ENCODE measurements at places on chromosomes 2 and 18.
A peak's percentile ranks its signal among the peaks of the same experiment; 100 is the strongest.

GRCh38 chr18:67525328-67526099 is 9.0 kb upstream of the DSEL start:
- DNase-seq = peak; percentile 82

DNA sequence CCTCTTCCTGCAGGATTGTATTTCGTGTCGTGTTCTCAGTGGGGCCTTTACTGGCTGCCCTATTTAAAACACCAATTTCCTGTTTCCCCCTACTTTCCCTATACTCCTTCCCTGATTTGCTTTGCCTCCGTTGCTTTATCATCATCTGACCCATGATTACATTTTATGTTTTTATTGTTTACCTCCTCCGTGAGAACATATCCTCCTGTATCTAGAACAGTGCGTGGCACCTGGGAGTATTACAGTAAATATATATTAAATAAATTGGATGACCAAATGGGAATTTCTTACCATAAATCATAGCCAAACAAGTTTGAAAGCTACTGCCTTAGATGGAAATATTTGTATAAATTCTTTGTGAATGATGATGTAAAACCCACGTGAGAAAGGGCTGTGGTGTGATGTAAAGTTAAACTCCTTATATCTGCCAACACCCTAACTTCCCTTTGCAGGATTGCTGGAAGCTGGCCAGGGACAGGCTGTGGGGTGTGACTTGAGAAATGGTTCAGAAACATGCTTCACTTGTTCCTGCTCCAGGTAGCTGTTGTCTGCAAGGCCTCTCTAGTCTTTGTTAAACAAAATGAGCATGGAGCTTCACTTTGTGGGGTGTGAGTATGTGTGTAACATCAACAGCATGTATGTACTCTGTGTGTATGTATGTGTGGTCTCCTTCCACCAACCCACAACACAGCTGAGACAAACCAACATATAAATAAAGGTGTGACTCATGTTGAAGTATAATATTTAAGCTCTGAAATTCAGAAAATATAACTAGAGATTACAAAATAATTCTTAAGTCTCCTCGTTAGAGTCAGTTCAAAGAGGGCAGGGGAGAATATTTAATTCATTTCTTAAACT is 40.3 kb downstream of the LHCGR start:
- no peak for DNase-seq

DNA sequence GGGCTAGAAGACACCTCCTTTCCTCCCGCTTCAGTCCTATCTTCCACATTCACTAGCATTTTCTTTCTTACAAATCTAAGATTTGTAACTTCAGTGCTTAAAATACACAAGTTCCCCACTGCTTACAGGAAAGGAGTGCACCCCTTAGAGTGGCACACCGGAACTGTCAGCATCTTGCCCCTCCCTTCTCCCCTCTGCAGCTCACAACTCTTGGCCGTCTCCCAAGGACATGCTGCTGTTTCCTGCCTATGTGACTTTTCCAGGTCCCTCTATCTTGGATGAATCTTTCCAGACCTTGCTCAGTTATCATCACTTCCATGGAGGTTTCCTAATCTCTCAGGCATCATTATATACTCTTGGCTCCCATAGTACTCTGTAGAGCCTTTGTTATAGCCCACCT is 334.8 kb downstream of the CELF4 start:
- DNase-seq = no peak

- DNase-seq = no peak
These were observed 6.8 kb downstream of the IL1R2 start for GRCh38 chr2:101998556-101998895.

GRCh38 chr2:119660343-119660658 is 18.7 kb upstream of the TMEM177 start:
- DNase-seq = no peak

- DNase-seq = no peak
These were observed 161.1 kb downstream of the LTBP1 start for GRCh38 chr2:33107690-33108482.

- DNase-seq = no peak
These were observed 161.9 kb upstream of the EPAS1 start for GRCh38 chr2:46135228-46135855.

DNA sequence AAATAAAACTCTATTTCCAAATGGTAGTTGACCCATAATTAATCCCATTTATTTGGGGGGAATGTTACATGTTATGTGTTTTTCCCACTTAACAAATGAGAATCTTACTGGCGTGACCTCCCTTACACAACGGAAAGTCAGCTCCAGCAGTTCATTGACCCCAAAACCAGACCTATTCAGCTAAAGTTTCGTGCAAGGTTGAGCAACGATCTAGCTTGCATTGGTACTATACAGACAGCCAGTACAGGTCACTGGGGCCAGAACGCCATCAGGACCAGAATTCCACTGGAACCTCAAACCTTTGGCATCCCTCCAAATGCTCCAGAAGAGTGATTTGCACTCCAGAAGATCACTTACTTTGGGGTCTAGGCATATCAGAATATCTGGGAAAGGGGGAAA is 6.8 kb upstream of the CTAGE1 start:
- no peak for DNase-seq

DNA sequence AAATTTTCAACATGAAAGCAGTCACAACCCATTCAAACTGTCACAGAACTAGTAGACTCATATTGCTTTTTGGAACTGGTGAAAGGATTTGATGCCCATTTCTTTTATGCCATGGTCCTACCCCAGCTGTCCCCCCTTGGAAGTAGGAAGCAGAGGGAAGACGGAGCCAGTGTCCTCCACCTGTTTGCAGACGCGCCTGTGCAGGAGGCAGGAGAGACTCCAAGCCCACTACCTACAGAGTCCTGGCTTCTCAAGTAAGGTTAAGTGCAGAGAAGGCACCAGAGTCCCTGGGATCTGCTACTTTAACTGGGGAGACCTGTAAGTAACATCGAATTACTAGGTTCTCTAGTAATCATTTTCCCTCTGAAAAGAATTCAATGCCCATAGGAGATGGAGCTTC is 32.7 kb upstream of the DNMT3A start:
- no peak for DNase-seq

- no peak for DNase-seq
These were observed 3.3 kb downstream of the KLHL23 start for GRCh38 chr2:169736902-169737301.

DNA sequence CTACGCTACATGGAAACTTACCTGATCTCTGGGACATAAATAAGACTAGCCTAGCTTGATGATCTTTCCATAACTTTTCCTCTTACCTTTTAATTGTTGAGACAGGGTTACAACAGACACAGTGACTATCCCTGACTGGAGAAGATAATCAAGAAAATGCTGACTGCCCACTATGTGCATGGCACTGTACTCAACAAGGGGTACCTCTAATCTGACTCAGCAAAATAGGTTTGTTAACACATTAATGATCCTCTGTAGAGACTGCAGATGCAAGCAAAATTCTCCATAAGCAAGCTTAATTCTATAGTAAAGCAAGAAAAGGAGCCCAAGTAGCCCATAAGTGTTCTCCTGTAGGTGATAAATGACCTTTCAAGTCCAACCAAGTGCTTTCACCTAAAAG is 25.5 kb downstream of the ACVR1C start:
- DNase-seq = no peak

DNA sequence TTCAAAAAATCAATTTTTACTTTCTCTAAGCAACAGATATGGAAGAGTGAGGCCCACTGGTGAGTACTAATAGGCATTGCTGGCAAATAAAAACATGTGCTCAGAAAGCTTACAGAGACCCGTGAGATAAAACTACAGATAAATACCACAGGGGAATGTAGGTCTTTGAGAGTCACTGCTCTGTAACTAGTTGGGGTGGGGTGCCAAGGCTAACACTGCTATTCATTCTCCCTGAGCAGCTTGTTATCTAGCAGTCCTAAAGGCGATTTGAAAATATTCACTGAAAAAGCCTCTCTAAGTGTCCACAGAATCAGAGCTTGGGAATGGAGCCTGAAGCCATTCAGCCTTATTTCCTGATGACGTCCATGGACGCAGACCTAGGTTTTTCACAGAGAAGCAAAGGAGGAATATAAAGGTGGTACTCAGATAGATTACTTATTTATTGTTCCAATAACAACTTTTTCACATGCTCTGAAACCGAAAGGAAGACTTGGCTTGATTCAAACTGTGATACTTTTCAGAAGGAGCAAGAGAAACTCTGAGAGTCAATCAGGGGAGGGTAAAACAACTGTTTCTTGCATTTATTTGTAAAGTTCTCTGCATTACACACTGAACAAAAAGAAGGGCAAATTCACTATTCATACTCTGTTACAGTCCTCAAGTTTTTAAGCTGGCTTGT is 188.4 kb downstream of the PPP1R1C start:
- DNase-seq = no peak

DNA sequence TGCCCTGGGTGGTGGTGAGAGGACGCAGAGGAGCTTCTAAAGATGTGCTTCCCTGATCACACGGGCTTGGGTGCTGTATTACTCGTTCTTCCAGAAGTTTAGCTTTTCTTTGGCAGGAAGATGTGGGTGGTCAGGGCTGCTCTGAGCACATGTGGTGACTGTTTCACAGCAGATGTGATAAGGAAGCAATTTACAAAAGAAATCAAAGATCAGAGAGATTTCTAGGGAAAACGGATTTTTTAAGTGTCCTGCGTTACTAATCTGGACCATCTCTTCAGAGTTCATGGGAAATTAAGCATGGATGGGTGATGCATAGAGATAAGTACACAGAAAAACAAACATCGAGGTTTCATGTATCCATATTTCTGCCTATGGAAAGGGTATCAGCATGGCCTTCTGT is 99.4 kb downstream of the WDSUB1 start:
- DNase-seq = no peak

- DNase-seq = peak; percentile 75
These were observed 100.5 kb upstream of the ITPRID2 start for GRCh38 chr2:181790716-181791649.

GRCh38 chr2:226873051-226873620 is 37.3 kb downstream of the RHBDD1 start:
- DNase-seq = no peak

DNA sequence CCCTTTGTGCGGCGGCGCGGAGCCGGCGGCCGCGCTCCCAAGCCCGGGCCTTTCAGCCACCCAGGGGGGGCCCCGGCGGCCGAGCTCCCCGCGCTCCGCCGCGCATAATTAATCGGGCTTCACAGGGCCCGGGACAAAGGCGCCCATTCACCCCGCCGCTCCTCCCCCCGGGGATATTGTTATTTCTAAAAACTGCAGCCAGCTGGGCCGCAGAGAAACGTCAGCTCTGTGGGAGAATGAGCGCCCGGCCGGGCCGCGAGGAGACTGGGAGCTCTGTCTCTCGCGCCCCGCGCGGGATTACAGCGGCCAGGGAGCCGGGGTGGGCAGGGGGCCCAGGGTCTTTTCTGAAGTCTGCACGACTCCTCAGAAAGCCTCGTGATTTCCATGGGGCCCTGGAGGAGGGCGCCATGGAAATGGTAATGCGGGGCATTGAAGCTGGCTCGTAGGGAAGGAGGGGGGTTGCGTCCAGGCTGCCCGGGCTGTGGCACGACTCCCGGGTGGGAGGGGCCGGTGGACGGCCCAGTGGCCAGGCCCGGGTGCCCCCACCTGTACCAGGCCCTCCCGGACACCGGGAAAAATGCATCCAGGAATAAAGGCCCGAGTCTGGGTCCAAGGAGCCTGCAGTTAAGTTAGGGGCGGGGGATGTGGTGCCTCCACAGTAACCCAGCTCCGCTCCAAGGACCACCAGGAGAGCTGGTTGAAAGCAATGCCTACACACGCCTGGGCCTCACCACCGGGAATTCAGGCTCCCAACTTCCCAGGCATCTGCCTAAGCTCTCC is 125.3 kb downstream of the ZFP36L2 start:
- peak; percentile 56 for DNase-seq

DNA sequence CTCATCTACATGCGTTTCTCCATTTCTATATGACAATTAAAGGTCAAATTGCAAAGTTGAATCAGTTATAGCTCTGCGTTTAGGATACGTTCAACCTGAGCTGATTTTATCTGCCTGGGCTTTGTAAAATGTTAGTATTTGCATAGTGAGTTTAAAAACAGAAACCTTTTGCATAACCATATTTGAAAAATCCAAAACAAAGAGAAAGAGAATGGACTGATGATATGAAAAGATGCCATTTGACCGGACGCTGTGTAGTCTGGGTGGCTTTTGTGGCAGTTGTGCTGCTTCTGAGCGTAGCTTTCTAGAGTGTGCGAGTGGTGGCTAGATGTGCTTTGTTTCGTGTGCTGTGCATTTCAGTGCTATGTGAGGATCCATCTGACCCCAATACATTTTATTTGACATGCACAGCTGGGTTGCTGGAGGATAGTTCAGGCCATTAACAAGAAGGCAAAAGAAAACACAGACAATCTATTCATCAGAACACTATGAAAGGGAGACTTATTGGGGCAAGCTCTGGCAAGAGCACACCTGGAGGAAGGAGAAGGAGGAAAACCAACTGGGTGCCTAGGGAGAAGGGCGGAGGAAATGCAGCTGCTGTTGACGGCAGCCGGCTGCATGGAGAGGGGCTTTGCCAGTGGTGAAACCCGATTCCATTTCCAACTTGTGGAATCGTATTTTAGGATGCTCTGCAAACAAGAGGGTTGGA is 126.8 kb downstream of the ACOXL start:
- no peak for DNase-seq

- no peak for DNase-seq
These were observed 31.1 kb downstream of the DRC1 start for GRCh38 chr2:26432859-26433258.

- DNase-seq = no peak
These were observed 484 bp upstream of the DARS1 start for GRCh38 chr2:135985826-135986393.

GRCh38 chr18:78496079-78496478 is 483.5 kb upstream of the SALL3 start:
- DNase-seq = no peak

DNA sequence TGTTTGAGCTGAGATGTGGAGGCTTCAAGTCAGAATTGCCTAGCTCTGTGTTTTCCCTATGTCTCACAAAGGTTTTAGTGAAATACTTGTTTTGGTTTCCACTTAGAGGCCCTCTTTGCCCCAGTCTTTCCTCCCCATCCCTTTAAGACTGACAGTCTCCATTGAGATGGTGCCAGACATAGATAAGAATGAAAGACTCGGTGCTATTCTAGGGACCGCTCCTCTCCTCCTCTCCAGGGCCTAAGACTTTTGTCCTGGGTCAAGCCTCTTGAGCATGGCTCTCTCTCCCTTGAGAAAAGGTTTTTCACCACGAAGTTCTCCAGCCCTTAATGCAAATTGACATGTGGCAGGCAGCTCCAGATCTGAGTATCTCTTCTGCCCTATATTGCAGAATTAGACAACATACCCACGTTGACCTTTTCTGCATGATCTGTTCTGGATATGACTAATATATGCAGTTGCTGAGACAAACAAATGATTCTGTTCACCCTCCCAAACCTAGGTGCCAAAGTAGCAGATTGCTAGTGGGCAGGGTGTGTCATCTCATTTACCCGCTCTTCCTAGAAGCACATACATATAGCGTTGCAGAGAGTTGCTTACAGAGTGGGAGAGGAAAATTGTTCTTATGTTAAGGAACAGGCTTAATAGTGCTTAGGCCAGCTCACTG is 47.5 kb upstream of the ACSL3 start:
- DNase-seq = no peak

GRCh38 chr2:10028988-10029874 is 14.1 kb upstream of the KLF11 start:
- DNase-seq = no peak
